CD4-positive, alpha-beta memory T cell (primary cell): ENCODE measurements at places on chromosomes 1 and 21.

DNA sequence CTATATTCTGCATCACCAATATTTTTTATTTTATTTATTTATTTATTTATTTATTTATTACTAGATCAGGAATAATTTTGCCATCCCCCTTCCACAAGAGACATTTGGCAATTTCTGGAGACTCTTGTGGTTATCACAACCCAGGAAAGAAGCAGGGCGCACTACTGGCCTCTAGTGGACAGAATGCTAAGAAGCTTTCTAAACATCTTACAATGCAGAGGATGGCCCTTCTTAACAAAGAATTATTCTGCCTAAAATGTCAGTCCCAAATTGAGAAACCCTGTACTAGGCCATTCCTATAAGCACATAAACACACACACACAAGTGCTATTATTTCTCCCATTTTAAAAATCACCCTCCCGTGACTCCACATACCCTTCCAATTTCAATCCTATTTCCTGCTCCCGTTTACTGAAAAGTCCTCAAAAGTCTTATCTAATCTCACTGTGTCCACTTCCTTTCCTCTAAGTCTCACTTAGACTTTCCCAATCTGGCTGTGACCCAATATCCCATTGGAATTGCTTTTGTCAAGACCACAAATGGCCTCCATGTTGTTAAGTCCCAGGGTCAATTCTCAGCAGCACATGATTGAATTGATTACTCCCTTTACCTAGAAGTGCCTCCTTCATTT, 43.7 kb upstream of the RNF11 start:
- DNase-seq = no peak

DNA sequence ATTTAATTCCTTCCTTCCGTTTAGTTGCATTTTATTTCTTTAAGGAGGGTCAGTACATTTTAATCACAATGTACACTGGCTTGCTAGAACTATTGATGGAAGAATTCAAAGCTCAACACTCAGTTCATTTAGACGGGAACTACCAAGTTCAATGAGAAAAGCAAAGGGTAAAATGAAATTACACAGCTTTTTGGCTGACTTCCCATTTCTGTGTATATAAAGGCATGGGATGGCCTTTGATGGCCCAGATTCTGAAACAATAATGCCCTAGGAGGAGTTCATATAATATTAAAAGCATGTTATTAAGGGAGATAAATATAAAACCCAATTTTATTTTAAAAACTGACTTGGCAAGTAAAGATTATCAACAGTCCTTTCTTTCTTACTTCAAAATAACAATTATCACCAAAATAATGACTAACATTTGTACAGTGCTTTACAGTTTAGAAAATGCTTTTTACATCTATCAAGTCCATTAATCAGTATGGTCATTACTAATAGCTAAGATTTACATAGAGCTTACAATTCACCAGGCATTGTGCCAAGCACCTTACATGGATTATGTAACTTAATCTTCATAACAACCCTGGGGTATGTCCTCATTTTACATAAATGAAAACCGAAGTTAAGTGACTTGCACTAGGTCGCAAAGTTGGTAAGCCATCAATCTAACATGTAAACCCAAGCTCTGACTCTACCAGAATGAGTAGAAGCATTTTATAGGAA, 402.4 kb downstream of the OMA1 start:
- DNase-seq = no peak

DNA sequence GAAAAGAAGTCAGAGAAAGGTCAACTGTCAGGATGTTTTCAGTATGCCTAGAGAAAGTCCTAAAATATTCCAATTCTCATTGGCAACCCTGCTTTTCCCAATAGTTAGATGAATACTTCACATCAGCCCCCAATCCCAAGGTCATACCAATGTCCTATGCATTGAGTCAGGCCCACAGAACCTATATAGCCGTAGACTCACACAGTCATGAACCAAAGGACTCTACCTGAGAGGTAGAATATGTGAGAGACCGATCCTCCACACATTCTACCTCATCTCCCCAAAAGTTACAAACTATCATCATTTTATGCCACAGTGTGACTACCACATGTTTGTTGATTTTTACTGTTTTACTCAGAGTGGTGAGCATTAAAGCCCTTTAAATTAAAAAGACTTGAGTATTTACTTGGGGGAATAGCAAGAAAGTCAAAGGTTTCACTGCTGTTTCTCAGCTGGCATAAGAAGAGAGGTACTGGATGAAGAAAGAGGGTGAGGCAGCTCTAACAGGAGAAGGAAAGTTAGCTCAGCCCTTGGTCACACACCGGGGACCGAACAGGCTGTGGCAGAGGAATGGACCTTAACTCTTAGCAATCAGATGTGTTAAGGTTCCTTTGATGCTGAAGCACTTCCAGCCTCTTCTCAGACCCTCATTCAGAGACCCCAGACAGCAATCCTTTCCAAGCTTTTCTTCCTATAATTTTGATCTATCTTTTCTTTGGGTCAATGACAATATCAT, 937 bp downstream of the CD48 start:
- no peak for DNase-seq

GRCh38 chr1:153288634-153289275, 24.0 kb downstream of the PGLYRP3 start:
- DNase-seq = no peak

DNA sequence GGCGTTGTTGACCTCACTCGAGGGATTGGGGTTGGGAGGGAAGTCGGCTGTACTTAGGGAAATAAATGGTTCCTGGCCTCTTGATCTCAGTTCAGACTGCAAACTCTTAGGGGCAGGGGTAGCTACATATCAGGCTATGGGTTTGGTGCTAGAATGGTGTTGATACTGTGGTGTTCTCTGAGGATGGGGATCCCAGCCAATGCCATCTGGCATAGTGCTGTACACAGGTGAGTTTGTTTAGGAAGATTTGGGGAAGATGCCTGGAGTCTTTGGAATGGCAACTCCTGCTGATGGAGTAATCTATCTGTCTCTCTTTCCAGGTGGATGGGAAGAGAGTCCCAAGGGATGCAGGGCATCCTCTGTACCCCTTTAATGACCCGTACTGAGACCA, 14.3 kb upstream of the NASP start:
- DNase-seq = no peak

- DNase-seq = no peak
These were observed 43.7 kb upstream of the KANK4 start for GRCh38 chr1:62362926-62363325.

DNA sequence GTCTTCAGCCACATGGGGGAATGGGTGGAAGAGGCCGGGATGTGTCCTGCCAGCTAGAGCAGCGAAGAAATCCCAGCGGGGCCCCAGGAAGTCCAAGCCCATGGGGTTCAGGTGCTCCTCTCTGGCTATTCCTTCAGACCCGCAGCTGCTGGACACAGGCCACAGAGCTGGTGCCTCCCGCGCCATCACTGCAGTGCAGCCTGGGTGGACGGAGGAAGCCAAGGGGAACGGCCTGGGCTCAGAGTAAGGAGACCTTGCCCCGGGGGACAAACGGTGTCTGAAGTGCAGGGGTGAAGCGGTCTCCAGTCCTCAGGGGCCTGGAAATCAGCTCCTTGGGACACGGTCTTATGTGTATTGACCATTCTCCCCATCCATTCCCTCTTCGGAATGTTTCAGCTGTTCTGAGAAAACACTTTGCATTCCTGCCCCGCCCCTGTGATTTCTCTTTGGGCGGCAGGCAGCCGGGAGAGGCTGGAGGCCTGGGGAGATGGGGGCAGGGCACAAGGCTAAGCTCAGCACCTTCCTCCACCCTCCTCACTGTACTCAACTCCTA, 18.4 kb downstream of the MTHFR start:
- no peak for DNase-seq

DNA sequence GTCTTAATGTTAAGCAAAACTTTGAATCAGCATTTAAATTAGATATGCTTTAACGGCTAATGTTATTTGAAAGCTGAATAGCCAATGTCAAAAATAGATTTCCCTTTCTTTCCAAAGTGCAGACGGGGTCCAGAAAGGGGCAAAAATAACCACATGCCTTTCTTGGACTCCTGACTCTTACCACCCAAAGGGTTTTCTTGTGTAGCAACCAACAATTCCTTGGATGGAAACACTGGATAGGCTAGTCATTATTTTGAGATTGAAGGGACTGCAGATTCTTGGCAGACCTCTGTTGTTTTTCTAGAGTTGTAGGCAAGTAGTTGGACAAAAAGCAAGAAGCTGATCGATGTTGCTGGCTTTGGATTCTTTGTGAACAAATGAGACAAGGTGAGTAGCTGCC, 107.0 kb downstream of the MRPS6 start:
- no peak for DNase-seq

DNA sequence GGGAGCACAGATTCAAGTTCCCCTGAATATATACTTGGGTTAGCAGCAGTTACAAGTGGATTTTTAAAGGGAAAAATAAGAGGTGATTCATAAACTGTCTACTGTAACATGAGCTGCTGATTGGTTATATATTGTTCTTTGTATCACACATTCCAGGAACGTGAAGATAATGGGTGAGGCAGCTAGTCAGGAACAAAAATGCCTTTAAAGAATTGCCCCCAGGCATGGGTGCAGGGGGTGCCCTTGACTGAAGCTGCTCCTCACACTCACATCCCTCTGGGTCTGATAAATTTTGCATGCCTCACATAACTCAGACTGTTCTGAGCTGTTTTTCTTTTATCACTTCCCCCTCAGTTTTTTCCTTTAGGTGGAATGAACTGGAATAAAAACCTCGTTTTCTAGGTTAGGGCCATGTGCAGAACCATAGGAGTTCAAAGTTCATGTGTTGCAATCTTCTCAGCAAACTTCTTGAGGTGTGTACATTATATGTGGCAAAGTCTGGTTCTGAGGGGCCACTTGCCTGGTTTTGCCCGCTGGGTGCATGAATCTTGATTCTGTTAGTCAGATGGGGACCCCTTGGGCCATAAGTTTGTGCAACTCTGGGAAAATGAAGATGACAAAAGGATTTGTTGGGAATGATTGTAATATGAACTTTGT, 21.1 kb downstream of the TBX19 start:
- no peak for DNase-seq

DNA sequence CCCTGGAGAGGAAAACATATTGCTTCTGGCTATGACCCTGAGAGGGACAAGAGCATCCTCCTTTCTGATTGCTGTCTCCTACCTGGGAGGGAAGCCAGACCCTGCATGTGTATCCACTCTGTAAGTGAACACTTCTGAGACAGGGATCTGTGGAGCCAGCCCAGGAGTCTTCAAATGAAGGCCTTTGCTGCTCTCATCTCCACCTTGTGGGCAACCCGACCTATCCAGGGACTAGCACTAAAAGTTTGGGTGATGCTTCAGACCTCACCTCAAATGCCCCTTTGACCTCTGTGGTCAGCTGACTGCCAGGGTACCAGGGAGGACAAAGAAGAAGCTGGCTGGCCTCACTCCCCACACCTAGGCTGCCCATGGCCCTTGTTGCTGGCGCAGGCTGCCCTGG, 64.7 kb downstream of the KCND3 start:
- no peak for DNase-seq

- DNase-seq = no peak
These were observed 24.9 kb upstream of the ATP1B1 start for GRCh38 chr1:169081503-169082123.

GRCh38 chr1:224726441-224727182, 110.5 kb downstream of the CNIH3 start:
- no peak for DNase-seq

DNA sequence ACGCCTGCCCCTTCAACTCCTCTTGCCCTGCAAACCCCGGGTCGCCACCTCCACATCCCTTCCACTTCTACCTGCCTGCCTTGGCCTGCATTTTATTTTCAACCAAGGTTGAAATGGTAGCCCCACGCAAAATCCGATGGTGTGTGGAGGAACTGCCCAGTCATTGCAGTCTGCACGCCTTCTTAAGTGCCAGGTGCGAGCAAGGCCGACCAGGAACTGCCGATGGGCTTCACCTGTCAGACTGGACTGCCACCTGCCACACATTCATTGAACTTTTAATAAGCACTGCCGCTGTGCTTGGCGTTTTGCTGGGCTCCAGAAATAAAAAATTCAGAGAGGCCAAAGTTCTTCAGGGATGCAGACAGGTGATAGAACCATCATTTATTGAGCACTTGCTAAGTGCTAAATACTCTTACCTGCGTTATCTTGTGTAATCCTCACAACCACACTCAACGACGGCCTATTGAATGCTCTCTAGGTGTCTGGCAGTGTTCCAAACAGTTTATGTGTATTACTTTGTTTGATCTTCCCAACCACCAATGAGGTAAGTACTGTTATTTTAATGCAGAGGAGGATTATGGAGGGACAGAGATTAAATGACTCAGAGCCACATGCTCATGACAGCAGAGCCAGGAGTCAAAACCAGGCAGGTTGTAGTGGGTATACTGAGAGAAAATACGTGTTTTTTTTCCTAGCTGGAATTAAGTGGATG, 36.2 kb downstream of the CACHD1 start:
- peak; percentile 11 for DNase-seq

GRCh38 chr1:191963286-191963685, 195.0 kb upstream of the RGS18 start:
- no peak for DNase-seq

DNA sequence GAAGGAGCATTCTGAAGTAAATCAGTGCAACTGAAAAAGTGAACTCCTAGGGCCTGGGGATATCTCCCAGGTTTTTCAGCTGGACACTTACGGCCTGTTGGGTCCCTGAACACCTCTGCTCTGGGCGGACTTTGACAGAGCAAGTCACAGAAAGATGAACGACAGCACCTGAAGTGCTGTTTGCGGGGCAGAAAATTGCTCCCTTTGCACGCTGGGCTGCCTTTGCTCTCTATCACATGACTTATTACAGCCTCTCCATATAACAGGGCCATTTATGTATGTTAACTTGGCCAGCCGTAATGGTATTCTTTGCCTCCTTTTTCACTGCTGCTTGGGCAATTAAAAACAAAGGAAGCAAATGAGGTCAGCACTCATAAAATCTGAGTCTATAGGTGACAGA, 332.9 kb downstream of the BARHL2 start:
- DNase-seq = no peak

GRCh38 chr1:95583661-95584210, 349.7 kb downstream of the RWDD3 start:
- no peak for DNase-seq

DNA sequence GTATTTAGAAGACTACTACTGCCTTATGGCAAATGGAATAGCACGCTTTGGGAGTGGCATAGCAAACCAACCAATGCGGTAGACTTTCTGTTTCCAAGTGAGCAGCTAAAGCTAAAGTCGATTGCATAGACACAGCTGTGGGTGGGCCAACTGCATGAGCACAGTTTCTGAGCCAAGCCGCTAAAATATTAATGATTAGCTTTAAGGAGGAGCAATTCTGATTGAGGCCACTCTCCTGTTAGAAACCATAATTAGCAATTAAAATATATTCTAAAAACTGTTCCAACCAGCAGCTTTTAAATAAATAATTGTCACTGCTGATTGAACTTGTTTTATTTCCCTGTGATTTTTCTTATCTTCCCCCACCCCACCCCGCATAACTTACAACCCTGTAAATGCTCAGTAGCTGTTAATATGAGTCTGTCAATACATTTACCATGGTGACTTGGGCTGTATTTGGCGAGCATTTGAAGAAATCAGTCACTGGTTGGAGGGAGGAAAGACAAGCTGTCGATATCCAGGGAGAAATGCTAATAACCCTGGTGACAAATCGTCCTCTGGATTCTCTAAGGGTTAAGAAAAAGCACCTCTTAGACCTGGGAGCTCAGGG, 32.2 kb downstream of the RNF220 start:
- DNase-seq = no peak
